ENCODE measurements at places on chromosomes 1 and 21. TPM values are rescaled to one million over a fixed set of nuclear protein-coding genes. Genes with fewer than 3 reads are reported as not detected.

DNA sequence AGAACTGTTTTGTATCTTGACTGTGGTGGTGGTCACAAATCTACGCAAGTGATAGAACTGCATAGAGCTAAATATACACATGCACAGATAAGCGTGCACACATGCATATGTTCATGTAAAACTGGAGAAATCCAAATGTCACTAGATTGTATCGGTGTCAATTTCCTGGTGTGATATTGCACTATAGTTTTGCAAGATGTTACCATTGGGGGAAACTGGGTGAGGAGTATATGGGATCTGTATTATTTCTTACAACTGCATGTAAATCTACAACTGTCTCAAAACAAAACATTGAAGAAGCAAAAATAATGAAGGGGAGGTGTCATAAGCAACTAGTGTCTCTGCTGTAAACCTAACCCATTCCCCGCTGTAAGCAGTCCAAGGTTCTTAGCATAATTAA lies 30.2 kb downstream of the FAM163A start:
- no peaks in the 10 kb centered on the region for H3K36me3 ChIP-seq
- no peaks in the 10 kb centered on the region for H3K4me1 ChIP-seq
- H3K27me3 ChIP-seq = no peaks in the 10 kb centered on the region
- no peak overlapping the region for H3K27ac ChIP-seq
- DNase-seq = no peak

DNA sequence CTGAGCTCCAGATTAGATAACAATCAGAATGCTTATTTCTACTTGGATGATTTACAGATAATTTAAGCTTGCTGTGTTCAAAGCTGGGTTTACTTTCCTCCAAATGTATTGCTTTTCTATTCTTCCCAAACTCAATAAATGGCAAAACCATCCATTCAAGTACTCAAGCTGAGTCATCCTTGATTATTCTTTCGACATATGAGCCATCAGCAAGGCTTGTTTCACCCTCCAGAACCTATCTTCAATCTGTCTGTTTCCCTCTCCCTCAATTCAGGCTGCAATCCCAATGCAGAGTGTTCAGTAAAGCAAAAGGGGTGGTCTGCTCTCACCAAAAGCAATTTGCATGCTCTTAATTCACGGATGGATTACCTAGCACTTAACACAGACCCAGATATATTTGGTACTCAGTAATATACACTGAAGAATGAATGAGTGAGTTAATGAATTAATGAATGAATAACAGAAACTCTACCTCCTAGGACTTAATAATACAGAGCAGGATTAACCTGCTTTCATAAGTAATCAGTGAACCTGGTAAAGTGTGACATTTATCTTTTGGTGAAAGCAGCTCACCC lies 41.9 kb downstream of the DDR2 start:
- H3K4me3 ChIP-seq = no peak overlapping the region
- H3K36me3 ChIP-seq = no peaks in the 10 kb centered on the region
- no peaks in the 10 kb centered on the region for H3K27me3 ChIP-seq
- no peaks in the 10 kb centered on the region for H3K4me1 ChIP-seq

DNA sequence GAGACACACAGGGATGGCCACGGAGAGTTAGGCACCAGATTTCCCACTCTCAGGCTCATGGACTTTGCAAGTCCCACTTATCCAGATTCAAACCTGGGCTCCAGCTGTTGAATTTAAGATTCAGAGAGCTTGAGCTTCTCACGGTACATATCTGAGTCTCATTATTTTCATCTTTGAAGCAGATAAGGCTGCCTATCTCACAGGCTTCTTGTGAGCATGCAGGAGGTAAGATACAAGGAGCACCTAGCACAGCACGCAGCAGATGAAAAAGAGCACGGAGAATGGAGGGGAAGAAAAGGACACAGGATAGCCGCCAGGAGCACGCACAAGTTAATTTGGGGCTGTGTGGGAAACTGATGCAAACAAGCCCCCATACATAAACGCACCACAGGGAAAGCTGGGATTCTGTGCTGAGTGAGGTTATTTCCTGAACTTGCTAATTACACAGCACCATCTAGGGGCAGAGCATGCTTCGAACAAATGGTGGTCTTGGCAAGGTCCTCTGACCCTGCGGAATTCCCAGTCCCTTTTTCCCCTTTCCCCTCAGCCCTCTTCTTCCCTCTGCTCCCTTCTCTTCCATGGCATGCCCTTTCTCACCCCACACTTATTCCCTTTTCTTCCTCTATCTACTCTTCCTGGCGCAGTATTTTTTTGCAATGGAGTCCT lies 134.7 kb upstream of the VANGL1 start:
- DNase-seq = peak; percentile 56
- no peaks in the 10 kb centered on the region for H3K36me3 ChIP-seq

DNA sequence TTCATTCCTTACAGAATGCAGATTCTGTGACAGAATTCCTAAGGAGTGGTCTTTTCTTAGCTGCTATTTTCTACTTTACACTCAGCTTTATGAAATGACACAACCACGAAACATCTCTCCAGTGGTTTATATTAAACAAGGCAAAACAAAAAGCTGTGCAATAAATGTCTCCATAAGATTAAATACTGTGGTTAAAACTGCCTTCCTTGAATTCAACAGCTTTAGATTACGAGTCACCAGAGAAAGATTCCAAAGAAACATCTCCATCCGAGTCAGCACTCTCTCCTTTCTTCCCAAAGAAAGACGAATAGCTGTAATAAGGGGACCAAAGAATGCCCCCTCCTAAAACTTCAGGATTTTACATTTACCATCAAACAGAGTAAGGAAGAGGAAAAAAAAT lies 4.6 kb upstream of the C1orf87 start:
- DNase-seq = no peak
- H3K36me3 ChIP-seq = no peaks in the 10 kb centered on the region
- H3K4me3 ChIP-seq = no peak overlapping the region
- no peaks in the 10 kb centered on the region for H3K4me1 ChIP-seq
- H3K27me3 ChIP-seq = peaks cover 38% of the 10 kb centered on the region
- no peak overlapping the region for H3K27ac ChIP-seq

DNA sequence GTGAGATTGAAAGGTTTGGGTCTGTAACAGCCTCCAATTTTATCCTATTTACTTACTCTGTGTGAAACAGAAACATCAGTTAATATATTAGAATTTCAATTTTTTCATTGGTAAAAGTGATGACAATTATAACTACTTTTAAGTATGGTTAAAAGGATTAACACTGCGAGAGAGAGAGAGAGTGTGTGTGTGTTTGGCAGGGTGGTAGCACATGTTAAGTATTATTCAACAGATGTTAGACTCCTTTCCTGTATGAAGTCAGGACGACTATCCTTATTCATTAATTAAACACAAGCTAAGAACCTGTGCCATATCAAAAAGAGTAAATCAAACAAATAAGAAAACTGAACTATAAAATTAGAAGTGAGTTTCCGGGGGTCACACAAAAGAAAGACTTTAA lies 662.5 kb downstream of the PLPP3 start:
- no peak for DNase-seq
- no peaks in the 10 kb centered on the region for H3K36me3 ChIP-seq
- H3K4me3 ChIP-seq = no peak overlapping the region
- no peaks in the 10 kb centered on the region for H3K27me3 ChIP-seq
- H3K4me1 ChIP-seq = peaks cover 2% of the 10 kb centered on the region

The AIRE gene
- total RNA-seq = 0.45 TPM

The AMY2B gene
- total RNA-seq = 50.8 TPM

The NTNG1 gene
- 0.12 TPM for total RNA-seq

The ZNF648 gene
- 0.12 TPM for total RNA-seq

Measured in cardiac muscle cell (in vitro differentiated cells and primary cell).